ENCODE measurements at places on chromosomes 12 and 14.
A peak's percentile ranks its signal among the peaks of the same experiment; 100 is the strongest.

- no peak for DNase-seq
These were observed 898 bp upstream of the RAB15 start for GRCh38 chr14:64973026-64973442.

GRCh38 chr12:19624491-19624890 lies 185.2 kb downstream of the AEBP2 start:
- no peak for DNase-seq

DNA sequence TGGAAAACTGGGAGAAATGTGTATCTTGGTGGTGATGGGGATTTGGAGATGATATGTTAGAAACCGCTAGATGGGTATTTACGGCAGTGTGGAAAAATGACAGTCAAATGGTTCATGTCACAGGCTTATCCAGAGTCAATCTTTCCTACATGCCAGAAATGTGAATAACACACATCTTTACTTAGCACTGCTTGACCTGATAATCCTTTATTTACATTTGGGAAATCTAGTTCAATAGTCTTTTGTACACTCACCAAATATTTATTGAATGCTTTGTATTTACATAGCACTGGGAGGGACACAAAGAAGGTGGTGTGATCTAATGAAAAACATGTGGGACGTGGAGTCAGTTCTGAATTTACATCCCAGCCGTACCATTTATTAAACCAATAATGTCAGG lies 208.2 kb downstream of the DIO2 start:
- no peak for DNase-seq

- no peak for DNase-seq
These were observed 941.9 kb downstream of the NRXN3 start for GRCh38 chr14:79111987-79112501.

DNA sequence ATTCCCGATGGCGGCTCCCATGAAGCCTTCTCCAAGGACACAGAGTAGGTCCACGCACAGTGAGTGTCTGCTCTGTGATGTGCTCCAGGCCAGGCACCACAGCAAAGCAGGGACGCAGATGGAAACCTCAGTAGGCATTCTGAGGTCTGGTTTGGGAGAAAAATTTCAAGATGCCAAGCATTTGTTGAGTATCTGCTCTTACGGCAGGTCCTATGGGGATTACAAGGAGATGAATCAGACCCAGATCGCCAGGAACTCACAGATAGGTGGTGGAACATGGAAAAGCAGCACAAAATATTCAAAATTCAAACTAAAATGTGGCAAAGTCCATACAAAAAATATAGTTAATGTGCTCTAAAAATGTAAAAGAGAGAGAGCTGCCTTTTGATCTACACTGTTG lies 684.9 kb upstream of the TMEM132C start:
- DNase-seq = no peak

- no peak for DNase-seq
These were observed 15.0 kb downstream of the GXYLT1 start for GRCh38 chr12:42129595-42130204.

DNA sequence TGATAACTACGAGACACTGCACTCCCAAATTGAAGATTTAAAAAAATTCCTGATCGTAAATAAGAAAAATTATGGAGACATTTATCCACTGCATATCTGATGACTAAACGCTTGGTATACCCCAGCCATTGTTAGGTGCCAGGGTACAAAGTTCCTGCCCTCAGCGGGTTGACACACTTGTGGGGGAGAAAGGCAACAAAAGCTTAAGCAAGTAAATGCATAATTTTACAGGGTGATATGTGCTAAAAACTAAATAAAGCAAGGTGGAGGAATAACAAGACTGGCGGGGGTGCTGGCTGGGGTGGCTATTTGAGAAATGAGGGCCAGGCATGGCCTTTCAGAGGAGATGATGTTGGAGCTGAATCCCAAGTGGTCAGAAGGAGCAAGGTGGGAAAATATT lies 25.0 kb downstream of the BICD1 start:
- DNase-seq = no peak

- DNase-seq = no peak
These were observed 8.9 kb downstream of the GPR132 start for GRCh38 chr14:105056303-105056831.

DNA sequence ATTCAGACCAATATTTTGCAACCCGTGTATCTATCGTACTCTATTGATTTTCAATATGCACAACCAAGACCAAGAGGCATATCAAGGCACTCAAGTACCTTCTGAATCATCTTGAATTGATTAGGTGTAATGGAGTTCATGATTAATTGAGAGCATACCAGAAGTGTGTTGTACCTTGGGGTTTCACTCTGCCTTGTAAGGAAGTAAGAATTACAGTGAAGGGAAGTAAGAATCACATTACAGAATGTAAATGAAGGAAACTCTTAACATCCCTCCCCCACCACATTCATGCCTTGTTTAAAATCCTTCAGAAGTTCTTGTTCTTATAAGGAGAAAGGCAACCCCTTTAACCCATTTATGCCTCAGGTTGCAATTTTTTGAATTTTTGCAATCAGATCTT lies 5.4 kb upstream of the MGAT4C start:
- no peak for DNase-seq

DNA sequence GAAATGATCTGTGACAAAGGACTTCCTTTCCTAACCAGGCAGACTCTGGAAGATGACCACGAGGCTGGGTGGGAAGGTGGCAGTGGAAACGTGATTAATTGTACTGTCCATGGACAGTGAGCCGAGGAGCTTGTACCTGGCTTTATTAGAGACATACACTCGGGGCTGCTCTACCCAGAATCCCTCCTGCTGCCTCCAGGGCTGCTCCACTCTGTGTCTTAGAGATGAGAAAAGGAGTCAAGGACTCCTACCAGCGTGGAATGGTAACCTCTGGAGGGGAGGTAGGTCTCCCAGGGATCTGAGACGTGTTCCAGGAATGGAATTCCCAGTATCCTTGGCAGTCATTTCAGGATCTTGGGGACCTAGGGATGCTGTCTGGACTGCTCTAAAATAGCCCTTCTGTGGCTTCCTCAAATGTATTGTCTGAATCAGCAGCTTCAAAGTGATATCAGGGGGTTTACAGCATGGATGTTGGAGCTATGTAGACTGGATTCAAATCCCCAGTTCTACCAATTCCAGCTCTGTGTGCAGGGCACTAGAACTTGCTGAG lies 237.8 kb downstream of the CACNA1C start:
- DNase-seq = no peak

GRCh38 chr12:55707219-55707671 lies 459 bp downstream of the ITGA7 start:
- no peak for DNase-seq

GRCh38 chr14:65002586-65003210 lies 16.0 kb downstream of the FNTB start:
- no peak for DNase-seq

DNA sequence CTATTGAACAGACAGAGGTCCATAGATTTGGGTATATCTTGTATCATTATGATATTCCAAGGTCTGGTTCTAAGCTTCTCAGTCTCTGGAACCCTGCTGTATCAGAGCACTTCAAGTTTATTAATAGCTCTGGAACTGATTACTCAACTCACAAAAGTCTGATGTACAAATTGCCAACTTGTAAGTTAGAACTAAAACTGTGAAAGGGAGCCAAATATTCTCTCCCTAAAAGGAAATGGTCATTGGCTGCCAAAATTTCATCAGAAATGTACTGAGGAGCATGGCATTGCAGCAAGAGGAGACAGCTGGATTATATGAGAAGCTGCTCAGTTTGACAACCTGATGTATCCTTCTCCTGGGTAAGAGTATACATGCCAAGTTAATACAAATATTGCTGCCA lies 828.8 kb upstream of the SEL1L start:
- DNase-seq = no peak

- DNase-seq = peak; percentile 40
These were observed 13.4 kb upstream of the PPP1R1A start for GRCh38 chr12:54601841-54602240.

GRCh38 chr14:38210587-38211216 lies 3.0 kb downstream of the SSTR1 start:
- no peak for DNase-seq

- no peak for DNase-seq
These were observed 324.4 kb downstream of the PDZRN4 start for GRCh38 chr12:41512497-41512896.

GRCh38 chr12:27852117-27852516 lies 72.1 kb upstream of the MANSC4 start:
- no peak for DNase-seq

DNA sequence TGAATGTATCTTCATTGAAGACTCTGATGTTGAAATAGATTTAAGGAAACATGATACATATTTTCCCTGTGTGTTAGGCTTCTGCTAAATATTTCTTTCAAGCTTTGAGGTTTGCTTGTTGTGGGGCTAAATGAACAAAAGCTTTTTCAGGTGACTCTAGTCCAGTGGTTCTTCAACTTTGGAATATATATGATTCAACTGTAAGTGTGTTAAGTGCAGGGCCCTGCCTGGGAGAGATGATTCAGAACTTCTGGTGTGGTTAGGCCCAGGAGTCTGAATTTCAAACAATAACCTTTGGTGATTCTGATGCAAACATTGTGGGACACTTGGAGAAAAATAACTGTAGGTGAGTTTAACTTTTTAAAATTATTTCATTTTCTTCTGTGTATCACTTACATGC lies 93.0 kb downstream of the TRHDE start:
- no peak for DNase-seq

DNA sequence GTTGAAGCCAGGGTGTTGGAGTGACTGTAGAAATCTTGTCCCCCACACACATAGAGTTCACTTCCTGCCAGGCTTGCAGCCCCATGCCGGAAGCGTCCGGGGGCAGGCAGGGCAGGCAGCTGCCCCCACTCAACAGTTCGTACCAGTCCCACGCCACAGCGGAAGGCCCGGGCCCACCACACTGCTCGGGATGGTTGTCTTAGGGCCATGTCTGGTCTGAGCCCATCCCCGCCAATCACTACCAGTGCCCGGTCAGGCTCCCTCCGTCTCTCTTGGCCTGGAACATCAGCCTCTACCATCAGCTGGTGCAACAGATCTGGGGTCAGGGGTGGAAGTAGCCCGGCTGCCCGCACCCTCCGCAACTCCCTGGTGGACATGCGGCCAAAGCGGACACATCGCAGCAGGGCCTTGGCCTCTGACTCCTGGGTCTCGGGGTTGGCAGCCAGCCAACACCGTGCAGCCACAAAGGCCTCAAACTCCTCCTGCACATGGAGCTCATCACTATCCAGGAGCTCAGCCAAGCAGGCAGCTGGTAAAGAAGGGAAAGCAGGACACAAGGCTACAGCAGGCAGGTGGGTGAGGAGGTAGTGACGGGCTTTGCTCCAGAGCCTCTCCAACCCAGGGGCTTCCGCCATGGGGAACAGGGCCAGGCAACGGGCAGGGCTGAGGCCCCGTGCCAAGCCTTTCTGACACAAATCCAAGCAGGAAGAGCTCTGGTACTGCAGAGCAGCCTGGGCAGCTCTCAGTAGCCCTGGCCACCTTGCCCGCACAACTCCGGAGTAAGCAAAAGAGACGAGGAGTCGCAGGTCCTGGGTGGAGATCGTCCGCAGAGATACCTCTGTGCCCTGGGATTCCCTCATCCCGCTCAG lies 5.9 kb downstream of the KLHL33 start:
- DNase-seq = no peak
